ENCODE measurements at places on chromosomes 16 and 17.
A peak's percentile ranks its signal among the peaks of the same experiment; 100 is the strongest.

DNA sequence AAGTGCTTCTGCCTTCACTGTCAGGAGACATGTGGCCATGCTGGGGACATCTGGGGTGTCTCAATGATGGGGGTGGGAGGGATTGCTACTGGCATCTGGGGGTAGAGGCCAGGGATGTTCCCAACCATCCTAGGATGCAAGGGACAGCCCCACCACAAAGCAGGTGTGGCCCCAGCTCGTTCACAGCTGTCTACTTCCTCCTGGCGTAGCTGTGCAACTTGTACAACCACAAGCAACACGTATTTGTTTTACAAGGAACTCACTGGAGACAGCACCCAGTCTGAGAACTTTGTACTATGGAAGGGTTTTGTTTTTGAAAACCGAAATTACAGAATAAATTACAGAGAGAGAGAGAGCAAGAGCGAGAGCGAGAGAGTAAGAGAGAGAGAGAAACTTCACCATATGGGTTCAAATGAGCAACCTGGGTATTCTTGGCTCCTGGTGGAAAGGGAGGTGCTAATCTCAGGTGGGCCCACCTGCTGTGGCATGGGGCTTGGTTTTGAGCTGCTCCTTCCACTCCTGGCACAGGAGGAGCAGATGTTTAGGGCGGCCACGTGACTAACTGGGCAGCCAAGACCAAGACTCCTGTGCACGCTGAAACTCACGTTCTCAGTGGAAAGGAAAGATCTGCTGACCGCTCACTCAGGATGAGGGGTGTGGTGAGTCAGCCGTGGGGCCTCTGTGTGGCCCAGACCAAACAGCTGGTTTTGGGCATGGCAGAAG, 17.5 kb upstream of the TNFRSF13B start:
- DNase-seq = no peak

DNA sequence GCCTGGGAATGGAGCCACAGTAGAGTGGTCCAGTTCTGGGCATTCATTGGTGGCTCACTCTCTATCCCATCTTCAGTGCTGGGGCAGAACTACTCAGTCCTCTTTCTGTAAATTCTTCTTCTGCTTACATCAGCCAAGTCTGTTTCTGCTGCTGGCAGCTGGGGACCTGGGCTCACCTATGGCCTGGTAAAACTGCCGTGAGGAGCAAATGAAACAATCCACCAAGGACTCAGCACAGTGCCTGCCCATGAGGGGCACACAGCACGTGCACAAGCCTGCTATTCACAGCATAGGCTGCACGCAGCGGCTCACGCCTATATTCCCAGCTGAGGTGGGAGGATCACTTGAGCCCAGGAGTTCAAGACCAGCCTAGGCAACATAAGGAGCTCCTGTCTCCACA, 30.9 kb upstream of the SNN start:
- DNase-seq = no peak

- no peak for DNase-seq
Measured at GRCh38 chr16:21704733-21705132, 41.0 kb downstream of the OTOA start.

DNA sequence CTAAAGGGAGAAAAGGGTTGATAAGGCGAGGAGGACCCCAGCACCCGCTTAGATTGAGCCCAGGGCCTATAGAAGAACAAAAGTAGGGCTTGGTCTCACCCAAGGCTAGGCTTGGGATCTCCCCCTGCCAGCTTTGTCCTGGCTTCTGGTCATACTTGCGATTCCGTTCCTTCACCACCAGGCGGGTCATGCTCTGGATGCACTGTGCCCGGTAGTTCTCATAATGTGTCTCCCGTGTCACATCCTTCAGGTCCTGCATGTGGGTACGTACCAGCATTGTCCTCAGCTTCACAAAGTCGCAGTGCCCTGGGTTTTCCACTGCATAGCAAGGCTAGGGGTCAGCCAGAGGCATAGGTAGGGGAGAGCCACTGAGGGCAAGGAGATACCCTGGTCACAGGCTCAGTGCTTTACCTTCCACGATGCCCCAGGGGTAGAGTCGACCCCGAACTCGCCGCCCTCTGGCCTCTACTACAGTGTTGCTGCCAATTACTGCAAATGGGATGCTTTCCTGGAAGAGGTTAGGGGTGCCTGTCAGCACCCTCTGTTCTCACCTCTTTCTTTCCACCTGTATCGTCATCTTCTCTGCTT, 6.5 kb upstream of the MTMR4 start:
- no peak for DNase-seq

- DNase-seq = no peak
Measured at GRCh38 chr16:67146523-67147357, 4.1 kb downstream of the B3GNT9 start.

- DNase-seq = no peak
Measured at GRCh38 chr17:10295728-10296343, 77.0 kb downstream of the MYH13 start.

- DNase-seq = no peak
Measured at GRCh38 chr16:57773019-57773418, 29.3 kb downstream of the KIFC3 start.

- no peak for DNase-seq
Measured at GRCh38 chr16:51907680-51908079, 639.3 kb downstream of the TOX3 start.

DNA sequence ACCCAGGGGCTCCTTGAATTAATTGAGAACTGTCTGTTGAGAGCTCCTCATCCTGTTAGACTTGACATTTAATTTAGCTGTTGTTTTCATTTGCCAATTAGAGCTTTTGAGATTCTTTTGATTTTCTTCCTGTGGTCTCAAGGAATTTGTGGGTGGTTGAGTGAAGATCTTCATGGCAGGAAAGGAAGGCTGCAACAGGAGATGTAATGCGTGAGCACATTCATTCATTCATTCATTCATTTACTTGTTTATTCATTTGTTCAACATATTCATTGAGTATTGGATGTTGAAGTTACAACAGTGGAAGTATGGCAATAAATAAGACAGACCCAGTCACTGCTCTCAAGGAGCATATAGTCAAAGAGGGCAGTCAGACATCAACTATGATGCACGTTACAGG, 117.7 kb downstream of the PRKCB start:
- DNase-seq = no peak

GRCh38 chr17:75231071-75231470, 25.6 kb downstream of the NUP85 start:
- DNase-seq = no peak

DNA sequence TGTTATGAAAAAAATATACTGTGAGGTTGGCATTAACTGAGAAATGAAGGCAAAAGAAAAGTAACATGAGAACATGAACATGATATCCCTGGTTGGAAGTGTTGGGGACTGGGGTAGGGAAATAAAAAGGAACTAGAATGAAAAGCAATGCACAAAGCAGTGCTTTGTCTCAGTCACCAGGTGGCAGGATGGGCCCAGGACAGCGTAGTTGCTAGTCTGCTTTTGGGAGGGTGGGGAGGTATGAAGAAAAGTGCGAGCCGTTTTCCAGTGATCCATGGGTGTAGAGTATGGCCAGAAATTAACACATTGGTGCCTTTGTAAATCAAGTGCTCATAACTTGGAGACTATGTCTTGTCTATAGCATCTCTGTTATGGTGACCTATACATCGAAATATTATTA, 662.5 kb upstream of the SALL1 start:
- no peak for DNase-seq

DNA sequence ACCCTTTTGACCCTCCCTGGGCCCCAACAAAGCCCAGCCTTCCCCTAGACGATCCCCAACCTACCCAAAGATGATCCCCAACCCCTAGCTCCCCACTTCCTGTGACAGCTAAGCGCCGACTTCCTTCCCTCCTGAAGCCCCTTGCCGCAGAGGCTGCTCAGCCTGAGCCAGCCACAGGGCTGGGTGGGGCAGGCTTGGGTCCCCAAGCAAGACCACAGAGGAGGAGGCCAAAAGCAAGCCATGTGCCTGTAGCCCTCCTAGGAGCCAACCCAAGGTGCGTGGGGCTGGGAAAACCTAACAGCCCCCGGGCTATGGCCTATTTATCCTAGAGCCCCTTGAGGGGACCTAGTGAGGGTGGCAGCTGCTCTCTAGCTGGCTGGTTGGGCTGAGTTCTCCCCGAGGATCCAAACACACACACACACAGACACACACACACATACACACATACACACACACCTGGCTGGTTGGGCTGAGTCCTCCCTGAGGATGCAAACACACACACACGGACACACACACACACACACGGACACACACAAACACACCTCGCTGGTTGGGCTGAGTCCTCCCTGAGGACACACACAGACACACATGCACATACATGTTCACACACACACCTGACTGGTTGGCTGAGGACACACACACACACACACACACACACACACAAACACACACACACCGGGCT, 4.8 kb downstream of the ARRB2 start:
- peak; percentile 56 for DNase-seq

- no peak for DNase-seq
Measured at GRCh38 chr16:9135797-9136196, 44.4 kb downstream of the HAPSTR1 start.

GRCh38 chr16:457732-458400, 32.4 kb downstream of the RAB11FIP3 start:
- no peak for DNase-seq

DNA sequence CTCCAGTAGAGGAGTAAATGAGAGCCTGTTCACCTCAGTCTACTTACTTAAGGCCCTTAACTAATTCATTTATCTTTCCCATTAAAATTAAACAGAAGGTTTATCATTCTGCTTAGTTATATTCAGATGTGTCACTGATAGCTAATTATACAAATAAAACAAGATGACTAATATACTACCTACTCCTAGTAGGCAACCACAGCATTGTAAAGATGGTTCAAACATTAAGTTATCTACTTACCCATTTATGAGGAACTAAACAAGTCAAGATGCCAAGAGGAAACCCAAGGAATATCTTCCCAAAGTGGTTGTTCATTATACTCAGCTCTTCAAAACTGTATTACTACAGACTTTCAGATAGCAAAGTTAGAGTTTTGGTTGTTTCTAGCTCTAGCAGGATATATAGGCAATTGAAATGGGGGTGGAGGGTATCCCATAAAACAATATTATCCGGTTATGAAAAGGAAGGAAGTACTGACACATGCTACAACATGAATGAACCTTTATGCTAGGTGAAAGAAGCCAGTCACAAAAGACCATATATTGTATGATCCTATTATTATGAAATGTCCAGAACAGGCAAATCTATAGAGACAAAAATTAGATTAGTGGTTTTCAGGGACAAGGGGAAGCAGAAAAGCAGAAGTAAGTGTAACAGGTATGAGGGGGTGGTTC, 56.5 kb downstream of the SPAG9 start:
- DNase-seq = no peak

DNA sequence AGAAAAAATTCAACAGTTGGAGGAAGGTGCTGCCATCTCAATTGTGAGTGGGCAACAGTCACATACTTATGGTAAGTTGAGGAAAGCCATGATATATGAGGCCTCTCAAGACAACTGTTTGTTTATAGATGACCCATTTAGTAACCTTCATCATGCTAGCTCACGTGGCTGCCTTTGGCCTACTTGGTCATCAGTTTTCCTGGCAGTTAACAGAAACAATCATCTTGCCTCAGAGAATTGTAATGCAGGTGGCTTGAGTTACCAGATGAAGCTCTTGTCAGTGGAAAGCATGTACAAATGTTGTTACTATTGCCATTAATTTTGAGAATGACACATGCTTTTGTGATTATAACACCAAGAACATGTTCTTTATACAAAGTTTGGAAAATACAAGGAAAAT, 14.7 kb downstream of the TPPP3 start:
- no peak for DNase-seq

DNA sequence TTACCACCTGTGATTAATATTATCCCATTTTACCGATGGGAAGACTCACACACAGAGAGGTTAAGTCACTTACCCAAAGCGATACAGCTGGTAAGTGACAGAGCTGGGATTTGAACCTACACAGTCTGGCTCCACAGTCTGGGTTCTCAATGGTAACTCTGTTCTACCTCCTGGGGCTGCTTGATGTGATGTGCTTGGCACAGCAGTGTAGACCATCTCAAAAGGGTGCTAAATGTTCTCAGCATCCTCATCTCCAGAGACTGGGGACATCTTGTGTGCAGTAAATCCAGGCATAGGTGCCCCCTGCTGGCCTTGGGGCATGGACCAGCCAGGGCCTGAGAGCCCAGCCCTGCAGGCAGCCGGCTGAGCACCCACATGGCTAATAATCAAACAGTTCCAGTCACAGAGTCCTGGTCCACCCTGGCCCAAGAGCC, 15.4 kb upstream of the KATNB1 start:
- DNase-seq = peak; percentile 33

DNA sequence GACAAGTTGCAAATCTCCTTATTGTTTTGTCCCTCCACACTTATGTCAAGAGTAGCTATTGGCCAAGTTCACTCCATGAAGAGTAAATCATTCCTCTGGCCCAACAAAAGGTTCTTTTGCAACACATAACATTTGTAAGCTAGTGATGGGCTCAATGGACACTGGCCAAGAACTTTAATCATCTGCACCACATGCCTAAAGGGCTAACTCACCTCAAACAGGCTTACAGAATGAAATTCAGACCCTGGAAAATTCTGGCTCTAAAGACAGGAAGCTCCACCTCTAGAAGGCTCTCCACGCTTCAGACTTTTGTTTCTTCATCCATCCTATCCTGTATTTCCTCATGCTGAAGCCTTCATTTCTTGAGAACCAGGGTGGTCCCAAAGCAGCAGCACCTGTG, 10.9 kb upstream of the ANKFN1 start:
- no peak for DNase-seq

DNA sequence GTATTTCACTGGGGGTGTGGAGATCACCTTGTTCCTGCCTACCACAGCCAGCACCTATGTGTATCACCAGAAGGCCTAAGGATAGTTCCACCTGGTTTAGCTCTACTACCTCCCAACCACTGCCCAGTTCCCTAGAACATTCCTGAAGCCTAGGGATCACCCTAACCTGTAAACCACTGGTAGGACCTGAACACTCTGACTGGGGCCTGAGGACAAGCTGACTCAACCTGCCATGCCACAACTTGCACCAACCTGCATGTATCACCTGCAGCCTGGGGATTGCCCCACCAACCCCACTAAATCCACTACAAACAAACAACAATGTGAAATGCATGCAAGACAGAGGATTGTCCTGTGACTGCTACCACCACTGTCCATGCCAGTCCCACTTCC, 128.1 kb downstream of the KIF2B start:
- no peak for DNase-seq

DNA sequence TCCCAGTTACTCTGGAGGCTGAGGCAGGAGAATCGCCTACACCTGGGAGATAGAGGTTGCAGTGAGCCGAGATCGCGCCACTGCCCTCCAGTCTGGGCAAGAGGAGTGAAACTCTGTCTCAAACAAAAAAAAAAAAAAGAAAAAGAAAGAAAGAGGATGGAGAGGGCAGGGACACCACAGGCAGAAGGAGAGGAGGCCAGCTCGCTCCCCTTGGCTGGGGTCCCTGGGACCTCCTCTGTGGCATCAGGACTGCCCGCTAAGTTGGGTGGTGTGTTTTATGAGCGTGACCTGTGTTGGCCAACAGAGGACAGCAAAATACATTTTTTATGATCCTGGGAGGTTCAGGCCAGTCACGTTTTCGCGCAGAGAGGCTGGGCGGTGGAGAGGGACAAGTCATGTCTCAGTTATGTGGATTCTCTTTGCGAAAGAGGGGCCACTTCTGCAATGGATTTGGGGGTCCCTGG, 229.6 kb downstream of the MRTFB start:
- peak; percentile 25 for DNase-seq

Data from CD4-positive, alpha-beta memory T cell (primary cell).